ENCODE measurements at places on chromosomes 2 and 18. TPM values are rescaled to one million over a fixed set of nuclear protein-coding genes. Genes with fewer than 3 reads are reported as not detected.

The GAL3ST2 gene
- total RNA-seq = not detected

The GAD1 gene
- not detected for total RNA-seq

The ESPNL gene
- not detected for total RNA-seq

The CYBRD1 gene
- total RNA-seq = 26.0 TPM

The AQP12A gene
- total RNA-seq = not detected

The AFF3 gene
- under 0.01 TPM for total RNA-seq

The CNTNAP5 gene
- not detected for total RNA-seq

The GRB14 gene
- total RNA-seq = 5.9 TPM
